Endodermal cell (in vitro differentiated cells): ENCODE measurements at places on chromosomes 5 and 9. TPM values are rescaled to one million over a fixed set of nuclear protein-coding genes. Genes with fewer than 3 reads are reported as not detected.
A peak's percentile ranks its signal among the peaks of the same experiment; 100 is the strongest.

Gene TMEM8B
- 9.7 and 12.8 TPM in 2 replicates for total RNA-seq

GRCh38 chr9:108003526-108003925 is 514.0 kb upstream of the KLF4 start:
- no peak for DNase-seq

GRCh38 chr9:127507751-127508648 is 56.7 kb downstream of the LRSAM1 start:
- DNase-seq, result peak; percentile 42

DNA sequence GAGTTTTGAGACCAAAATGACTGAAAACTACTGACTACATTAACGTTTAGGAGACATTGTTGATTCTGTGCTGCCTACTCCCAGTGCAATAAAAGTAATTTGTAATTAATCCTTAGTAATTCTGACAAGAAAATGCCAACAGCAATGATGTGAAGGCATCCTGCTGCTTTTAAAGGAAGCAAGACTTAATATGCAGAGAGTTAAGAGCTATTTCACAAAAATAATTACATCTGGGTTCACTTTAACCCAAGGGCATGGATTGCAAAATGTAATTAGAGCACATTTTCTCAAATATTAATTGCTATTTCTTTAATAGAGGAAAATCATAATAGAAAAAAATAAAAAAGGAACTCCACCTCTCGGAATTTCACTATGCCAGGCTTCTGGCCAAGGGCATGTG is 22.7 kb upstream of the TNFSF8 start:
- no peak for DNase-seq

DNA sequence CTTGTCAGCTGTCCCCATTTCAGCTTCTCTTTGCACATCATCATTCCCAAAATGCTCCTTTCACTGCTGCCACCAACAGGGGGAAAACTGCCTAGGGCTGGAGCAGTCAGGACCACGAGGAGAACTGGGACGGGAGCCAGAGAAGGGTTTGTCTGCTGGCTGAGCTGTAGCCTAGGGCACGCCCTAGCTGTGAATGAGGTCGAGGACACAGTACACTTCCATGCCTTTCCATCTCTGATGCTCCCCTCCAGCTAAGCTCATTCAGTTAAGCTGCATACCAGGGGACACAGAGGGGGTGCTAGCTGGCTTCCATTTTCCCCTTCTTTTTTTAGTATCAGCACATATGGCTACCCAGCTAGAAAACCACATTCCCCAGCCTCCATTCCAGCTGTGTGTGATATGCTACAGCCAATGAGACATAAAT is 64.7 kb downstream of the STK10 start:
- DNase-seq, result peak; percentile 72

Gene FREM1
- total RNA-seq, result 21.0 and 23.2 TPM in 2 replicates
